ENCODE measurements at places on chromosomes 7 and 10.

- DNase-seq = no peak
Measured at GRCh38 chr10:16570731-16571130, 49.1 kb upstream of the C1QL3 start.

DNA sequence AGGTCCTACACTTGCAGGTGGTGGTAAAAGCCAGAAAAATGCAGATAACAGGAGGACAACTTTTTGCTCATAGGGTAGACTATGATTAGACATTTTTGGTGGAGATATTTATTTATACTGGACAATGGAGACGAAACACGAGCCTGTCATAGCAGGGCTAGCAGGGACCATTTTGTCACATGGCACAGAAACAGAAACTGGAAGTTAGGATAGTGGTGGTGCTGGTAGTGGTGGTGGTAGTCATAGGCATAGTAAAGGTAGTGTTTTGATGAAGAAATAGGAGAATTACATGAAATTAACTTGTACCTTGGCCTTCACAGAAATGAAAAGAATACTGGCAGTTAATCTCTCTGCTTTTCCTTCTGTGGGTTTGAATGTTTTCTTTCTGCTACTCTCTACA is 8.8 kb upstream of the MGAM start:
- no peak for DNase-seq

- no peak for DNase-seq
Measured at GRCh38 chr7:138842111-138842510, 44.1 kb upstream of the ATP6V0A4 start.

GRCh38 chr7:82410461-82410860 is 33.1 kb downstream of the CACNA2D1 start:
- DNase-seq = no peak

DNA sequence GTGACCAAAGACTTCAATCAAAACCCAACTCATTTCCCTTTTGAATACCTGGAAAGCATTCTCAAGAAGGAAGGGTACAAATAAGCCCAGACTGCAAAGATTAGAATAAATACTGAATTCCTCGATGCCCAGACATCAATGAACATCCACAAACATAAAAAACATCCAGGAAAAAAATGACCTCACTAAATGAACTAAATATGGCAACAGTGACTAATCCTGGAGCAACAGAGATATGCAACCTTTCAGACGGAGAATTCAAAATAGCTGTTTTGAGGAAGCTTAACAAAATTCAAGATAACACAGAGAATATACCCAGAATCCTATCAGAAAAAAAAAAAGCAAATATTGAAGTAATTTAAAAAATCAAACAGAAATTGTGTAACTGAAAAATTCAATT is 43.2 kb downstream of the PCLO start:
- DNase-seq = no peak

- DNase-seq = no peak
Measured at GRCh38 chr7:97006816-97007582, 1.6 kb downstream of the DLX6 start.

- DNase-seq = peak; percentile 69
Measured at GRCh38 chr10:102596506-102596971, 47.7 kb upstream of the TRIM8 start.

- DNase-seq = no peak
Measured at GRCh38 chr10:89371987-89372386, 5.9 kb upstream of the IFIT1B start.

- DNase-seq = no peak
Measured at GRCh38 chr7:73890555-73891147, 29.7 kb downstream of the TMEM270 start.

DNA sequence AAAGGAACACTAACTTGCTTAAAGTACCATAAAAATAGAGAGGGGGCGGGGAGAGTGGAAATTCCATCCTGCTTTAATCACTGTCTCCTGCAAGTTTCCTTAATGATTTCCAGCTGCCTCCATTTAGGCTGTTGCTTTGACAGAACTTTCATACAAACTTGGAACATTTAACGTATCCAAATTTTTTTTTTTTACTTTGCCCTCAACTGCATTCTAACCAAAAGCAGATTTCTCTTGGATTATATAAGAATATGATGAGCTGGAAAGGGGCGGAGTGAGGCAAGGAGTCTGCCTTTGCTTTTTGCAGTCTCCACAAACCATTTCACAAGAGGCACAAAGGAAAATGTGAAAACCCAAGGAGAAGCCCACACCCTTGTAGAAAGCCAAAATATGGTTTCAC is 46.6 kb upstream of the COL1A2 start:
- DNase-seq = no peak

DNA sequence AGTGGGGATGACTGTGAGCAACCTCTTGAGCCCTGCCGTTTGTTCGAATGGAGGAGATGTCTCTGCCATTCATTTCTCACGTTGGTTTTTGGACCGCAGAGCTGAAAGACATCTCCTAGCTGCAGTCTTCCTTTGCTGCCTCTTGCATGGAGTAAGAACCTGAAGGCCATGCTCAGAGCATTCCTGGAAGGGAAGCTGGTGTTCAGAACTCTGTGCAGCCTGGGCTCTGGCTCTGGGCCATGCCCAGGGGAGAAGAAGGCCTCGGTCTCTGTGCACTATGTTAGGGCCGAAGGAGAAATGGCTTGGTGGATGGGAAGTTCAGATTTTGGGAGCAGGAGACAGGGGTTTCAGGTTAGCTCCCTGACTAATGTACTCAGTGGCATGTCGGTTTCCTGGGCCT is 22.9 kb downstream of the SFTPD start:
- DNase-seq = no peak

GRCh38 chr10:122407375-122408125 is 33.0 kb downstream of the PLEKHA1 start:
- DNase-seq = no peak

- DNase-seq = no peak
Measured at GRCh38 chr7:37196676-37197075, 252.0 kb downstream of the ELMO1 start.

DNA sequence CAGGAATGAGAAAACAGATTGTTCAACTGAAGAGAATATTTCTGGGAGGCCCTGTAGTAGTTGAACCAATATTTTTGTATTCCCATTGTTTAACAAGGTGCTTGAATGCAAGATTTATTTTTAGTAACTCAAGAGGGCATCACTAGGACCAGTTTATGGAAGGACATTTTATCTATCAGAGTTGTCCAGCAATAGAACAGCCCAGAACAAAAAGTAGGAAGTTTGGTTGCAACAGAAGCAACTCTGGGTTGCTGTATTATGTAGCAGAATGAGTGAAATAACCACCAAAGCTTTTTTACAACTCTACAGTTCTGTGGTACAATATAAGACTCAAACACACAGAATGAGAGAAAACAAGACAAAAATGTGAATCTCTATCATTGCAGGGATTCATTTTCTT is 34.7 kb downstream of the CPED1 start:
- no peak for DNase-seq

DNA sequence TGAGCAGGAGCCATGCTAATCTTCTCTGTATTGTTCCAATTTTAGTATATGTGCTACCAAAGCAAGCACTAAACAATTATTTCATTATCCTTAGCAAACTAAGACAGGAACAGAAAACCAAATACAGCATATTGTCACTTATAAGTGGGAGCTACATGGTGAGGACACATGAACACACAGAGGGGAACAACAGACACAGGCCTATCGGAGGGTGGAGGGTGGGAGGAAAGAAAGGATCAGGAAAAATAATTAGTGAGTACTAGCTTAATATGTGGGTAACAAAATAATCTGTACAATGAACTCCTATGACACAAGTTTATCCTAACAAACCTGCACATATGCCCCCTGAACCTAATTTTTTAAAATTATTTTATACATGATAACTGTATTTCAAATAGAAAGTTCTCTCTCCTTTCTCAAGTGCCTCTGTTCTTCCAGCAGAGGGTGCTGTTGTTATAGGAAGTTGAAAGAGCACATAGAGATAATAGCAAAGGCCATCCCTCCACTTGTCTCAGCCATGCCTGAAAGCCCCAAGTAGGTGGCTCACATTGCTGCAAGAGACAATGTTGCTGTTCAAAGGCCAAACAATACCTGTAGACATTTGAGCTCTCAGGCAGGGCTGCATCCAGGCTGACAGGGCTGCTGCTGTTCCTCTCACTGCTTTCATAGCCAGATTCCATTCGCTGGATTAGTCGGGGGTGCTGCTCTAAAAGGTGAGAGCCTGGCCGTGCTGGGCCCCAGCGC is 33.4 kb upstream of the PPP3CB start:
- peak; percentile 51 for DNase-seq

GRCh38 chr10:132239126-132240031 is 52.6 kb downstream of the DPYSL4 start:
- no peak for DNase-seq

DNA sequence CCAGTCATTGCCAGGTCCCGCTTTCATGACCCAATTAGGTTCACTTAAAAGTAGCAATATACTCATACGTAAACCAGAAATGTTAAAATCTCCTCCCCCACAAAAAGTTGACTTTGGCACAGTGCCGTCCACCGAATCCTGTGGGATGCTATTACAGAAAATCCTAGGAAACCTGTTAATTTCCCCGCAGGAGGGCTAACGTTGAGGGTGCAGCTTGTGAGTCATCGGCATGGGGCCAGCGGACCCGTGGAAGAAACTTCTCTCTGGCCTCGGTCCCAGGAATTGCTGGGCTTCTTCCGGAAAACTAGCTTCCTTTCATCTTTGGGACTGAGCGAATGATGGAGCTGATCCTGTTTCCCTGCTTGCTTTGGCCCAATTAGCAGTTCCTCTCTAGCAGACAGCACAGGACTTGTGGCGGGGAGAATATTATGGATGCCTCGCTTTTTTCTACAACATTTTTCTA is 13.5 kb downstream of the CRYGN start:
- no peak for DNase-seq

- no peak for DNase-seq
Measured at GRCh38 chr7:26485367-26485934, 193.8 kb downstream of the SNX10 start.

- DNase-seq = no peak
Measured at GRCh38 chr7:126659124-126659523, 593.6 kb downstream of the GRM8 start.

DNA sequence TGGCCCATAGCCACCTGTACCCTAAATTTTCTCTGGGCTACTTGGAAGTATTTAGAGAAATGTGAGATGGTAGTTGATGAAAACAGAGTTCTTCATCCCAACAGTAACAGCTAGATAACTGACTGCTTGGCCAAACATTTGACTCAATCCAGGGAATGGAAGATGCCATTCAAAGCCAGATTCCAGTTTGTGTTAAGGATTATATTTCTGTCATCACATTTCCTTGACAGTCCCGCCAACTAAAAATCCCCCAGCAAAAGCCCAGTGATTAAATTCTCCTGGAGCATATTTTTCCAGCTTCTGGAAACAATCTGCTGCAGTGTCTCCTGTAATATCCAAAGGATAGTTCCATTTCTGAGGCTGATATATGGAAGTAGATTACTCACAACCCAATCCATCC is 45.4 kb upstream of the PTN start:
- no peak for DNase-seq

- no peak for DNase-seq
Measured at GRCh38 chr7:129886818-129887186, 66.0 kb downstream of the UBE2H start.

DNA sequence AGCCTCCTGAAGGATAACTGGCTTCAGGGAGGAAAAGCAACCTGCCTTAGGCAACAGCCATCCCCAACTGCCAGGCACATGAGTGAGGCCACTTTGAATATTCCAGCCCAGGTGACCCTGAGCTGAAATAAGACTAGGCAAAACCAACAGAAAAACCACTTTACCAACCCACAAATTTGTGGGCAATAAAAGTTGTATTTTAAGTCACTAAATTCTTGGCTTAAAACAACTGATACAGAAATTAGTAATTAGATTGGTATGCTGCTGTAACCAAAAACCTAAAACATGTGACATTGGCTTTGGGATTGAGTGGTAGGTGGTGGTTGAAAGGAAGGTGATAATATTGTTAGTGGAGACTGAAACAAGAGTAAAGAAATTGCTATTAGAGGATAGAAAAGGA is 39.9 kb downstream of the ABCB4 start:
- no peak for DNase-seq

- no peak for DNase-seq
Measured at GRCh38 chr10:86411281-86411841, 44.8 kb upstream of the GRID1 start.

GRCh38 chr10:114110174-114110972 is 63.6 kb downstream of the CCDC186 start:
- DNase-seq = no peak

GRCh38 chr10:88038268-88038667 is 174.8 kb downstream of the PTEN start:
- DNase-seq = no peak

- no peak for DNase-seq
Measured at GRCh38 chr7:143905509-143905908, 3.5 kb upstream of the TCAF1 start.

- DNase-seq = no peak
Measured at GRCh38 chr7:79317728-79318127, 135.7 kb downstream of the MAGI2 start.

GRCh38 chr10:113007821-113008220 is 57.8 kb downstream of the TCF7L2 start:
- DNase-seq = no peak

GRCh38 chr7:1895664-1896515 is 225.8 kb downstream of the ELFN1 start:
- DNase-seq = peak; percentile 93

- no peak for DNase-seq
Measured at GRCh38 chr7:33900501-33900900, 4.8 kb upstream of the BMPER start.

DNA sequence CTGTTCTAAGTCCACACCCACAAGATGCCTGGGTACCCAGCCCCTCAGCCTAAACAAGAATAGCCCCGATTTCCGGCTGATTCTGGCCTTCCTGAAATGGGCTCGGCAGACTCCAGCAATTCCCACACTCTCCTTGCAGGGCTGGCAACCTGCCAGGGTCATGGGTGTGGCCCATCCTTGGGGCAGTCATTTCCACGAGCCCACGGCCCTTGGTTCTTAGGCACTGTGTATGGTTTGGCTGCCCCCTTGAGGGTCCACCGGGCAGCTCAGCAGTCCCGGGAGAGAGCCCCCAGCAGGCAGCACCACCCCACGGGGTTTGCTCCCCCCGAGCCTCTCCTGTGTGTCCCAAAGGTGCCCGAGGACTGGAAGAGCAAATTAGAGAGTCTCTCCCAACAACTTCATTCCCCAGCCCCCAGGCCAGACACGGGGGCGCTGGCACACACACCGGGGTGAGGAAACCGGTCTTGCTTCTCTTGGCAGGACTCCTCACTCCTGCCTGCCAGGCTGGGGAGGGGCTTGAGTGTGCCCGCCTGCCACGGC is 142.2 kb downstream of the EMX2 start:
- DNase-seq = no peak

GRCh38 chr10:133260895-133261725 is 15.6 kb downstream of the ADAM8 start:
- peak; percentile 61 for DNase-seq

DNA sequence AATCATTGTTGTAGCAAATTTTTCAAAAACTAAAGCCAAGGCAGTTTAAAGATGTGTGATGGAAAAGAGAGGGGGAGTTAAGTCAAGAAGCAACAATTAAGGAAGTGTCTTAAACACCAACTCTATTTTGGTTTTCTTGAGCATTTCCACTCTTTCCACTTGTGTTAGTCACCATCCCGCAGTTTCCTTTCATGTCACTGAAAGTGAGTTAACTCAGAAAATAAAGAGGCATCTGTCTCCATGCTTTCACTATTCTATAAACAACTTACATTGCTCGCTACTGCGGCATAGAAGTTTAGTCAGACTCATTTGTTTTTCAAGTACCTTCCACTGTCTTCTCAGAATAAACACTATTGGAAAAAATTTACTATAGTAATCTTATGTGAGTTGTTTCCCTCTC is 284.9 kb upstream of the SEMA3D start:
- no peak for DNase-seq
